ENCODE measurements at places on chromosomes 7 and 10.
A peak's percentile ranks its signal among the peaks of the same experiment; 100 is the strongest.

- no peak for DNase-seq
Measured at GRCh38 chr10:51956822-51957221, 257.4 kb upstream of the CSTF2T start.

DNA sequence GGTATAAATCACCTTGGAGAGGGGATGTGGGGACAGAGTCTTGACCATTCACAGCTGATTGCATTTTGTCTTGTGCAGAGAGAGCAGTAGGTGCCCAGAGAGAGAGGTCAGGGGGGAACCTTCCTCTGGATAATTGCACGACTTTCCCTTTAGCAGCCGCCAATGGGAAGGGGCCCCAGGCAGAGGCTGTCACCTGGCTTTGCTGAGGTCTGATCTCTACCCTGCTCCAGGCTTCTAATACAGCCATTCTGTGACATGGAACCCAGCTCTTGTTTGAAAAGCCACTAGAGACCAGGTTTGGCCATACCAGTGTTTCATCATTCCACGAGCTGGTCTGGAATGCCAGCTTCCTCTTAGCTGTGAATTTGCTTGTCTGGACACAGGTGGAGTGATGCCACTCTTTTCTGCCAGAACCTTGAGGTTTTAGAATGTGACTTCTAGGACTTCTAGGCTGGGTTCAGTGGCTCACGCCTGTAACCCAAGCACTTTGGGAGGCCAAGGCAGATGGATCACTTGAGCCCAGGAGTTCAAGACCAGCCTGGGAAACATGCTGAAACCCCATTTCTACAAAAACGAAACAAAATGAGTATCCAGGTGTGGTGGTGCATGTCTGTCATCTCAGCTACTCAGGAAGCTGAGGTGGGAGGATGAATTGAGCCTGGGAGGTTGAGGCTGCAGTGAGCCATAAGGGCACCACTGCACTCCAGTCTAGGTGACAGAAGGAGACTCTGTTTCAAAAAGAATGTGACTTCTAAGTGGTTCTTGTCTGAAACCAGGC lies 159.9 kb downstream of the CAMK1D start:
- no peak for DNase-seq

- no peak for DNase-seq
Measured at GRCh38 chr7:108143658-108144420, 13.7 kb upstream of the LAMB4 start.

- no peak for DNase-seq
Measured at GRCh38 chr7:149325248-149325647, 63.3 kb downstream of the ZNF783 start.

GRCh38 chr7:24975172-24975571 lies 4.8 kb downstream of the OSBPL3 start:
- no peak for DNase-seq

GRCh38 chr10:95864906-95865813 lies 42.6 kb upstream of the CC2D2B start:
- DNase-seq = no peak

GRCh38 chr10:77165445-77166208 lies 472.0 kb downstream of the KCNMA1 start:
- DNase-seq = peak; percentile 16

DNA sequence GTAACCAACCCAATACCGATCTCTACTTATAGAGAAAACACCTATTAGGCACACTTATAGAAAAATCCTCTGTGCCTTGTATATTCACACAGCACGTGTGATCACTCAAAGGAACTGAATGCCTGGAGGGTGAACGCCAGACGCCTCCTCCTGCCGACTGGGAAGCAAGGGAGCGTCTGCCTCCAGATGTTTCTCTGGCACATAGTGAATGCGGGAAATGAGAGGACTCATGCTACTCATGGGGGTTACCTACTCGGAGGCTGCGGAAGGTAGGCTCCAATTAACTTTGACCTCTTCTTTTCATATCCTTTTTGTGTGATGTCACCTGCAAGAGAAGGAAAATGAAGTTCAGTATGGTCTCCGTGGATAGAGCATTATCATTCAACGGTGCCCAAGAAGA lies 203.3 kb downstream of the DIP2C start:
- no peak for DNase-seq

DNA sequence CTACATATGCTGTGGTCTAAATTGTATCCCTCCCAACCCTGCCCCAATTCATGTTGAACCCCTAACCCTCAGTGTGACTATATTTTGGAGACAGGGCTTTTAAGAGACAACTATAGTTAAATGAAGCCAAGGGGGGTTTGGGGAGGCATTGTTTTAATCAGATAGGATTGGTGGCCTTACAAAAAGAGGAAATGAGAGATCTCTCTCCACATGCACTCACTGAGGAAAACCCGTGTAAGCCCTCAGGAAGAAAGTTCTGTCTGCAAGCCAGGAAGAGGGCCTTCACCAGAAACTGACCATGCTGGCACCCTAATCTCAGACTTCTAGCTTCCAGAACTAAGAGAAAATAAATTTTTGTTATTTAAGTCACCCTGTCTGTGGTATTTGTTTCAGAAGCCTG lies 276.7 kb downstream of the KIF20B start:
- DNase-seq = no peak

- no peak for DNase-seq
Measured at GRCh38 chr10:131210181-131210580, 101.3 kb downstream of the TCERG1L start.

DNA sequence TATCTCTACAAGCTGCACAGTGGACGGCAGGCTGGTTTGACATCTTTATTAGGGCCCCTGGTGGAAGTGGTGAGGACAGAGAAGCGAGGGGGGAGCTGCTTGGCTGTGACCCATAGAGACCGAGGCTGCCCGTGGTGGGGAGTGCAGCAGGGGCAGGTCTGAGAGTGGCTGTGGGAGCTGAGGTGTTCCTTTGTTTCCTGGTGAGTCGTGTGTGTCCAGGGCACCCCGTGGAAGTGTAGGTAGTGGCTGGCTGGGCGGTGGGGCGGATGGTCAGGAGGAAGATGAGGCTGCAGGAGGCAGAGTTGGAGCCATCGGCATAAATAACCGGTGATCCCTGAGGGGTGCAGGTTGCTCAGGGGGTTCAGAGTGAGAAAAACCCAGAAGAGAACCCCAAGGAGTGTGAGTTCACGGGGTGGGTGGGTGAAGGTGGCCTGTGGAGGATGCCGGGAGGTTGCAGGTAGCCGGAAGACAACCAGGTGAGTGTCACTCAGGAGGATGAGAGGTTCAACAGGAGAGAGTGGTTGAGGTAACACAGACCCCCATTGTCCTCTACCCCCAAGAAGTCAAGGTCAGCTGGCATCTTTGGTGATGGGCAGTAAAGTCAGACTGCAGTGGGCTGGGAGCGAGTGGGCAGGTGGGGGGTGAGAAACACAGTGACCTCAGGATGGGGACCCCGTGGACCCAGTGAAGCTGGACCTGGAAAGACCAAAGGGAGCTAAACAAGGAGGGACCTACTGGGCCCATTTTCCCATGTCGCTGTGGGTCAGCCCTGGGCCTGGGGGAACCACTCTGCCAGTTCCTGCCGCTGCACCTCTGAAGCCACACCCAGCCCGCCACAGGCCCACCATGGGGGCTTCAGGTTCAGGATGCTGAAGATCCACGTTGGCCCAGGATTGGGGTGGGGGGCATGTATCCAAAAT lies 7.8 kb downstream of the ATP6V0E2 start:
- no peak for DNase-seq

DNA sequence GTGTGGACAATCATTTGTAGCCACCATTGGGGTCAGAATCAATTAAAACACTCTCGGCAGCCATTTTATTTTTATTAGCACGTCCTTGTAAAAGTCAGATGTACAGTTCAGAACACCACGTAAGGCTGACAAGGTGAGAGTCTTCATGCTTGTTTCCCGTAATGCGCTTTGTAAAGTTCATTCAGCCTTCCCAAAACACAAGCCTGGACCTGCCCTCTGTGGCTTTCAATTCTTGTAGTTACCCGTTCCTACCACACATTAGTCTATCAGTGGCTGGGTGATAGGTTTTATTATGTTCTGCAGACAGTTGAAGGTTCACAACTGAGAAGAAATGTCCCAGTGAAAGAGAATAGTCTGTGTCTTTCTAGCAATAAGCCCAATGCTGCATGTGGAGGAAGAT lies 35.4 kb downstream of the GAD2 start:
- no peak for DNase-seq

- DNase-seq = no peak
Measured at GRCh38 chr7:111801277-111801676, 239.0 kb upstream of the IMMP2L start.

DNA sequence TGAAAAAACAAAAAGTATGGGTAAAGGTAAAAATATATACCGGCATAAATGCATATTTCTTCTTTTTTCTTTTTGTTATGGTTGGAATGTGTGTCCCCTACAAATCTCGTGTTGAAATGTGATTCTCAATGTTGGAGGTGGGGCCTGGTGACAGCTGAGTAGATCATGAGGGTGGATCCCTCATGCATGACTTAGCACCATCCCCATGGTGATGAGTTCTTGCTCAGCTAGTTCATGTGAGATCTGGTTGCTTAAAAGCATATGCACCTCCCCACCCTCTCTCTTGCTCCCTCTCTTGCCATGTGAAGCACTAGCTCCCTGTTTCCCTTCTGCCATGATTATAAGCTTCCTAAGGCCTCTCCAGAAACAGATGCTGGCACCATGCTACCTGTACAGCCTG lies 93.3 kb downstream of the HYCC1 start:
- no peak for DNase-seq

DNA sequence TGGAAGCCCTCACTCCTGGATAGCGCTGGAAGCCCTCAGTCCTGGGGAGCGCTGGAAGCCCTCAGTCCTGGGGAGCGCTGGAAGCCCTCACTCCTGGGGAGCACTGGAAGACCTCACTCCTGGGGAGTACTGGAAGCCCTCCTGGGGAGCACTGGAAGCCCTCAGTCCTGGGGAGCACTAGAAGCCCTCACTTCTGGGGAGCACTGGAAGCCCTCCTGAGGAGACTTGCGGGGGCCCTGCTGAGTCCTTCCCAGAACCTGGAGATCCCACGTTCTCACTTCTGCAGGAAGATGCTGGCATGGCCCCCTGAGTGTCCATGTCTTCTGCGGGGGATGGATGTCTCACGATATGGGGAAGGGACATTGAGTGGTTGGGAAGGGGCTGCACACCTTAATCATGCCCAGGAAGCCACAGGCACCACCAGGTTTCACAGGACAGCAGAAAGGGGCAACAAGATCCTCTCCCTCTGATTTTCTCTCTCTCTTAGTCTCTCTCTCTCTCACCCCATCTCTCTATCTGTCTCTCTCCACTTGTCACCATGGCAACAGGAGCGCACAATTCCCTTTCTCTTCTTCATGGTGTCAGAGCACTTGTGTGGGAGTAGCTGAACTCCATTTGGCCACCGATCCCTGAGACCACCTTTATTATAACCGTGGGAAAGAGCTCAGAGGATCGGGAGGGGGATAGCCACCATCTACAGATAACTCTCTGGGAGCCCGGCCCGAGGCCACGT lies 267.0 kb downstream of the TCERG1L start:
- no peak for DNase-seq

- no peak for DNase-seq
Measured at GRCh38 chr7:16811551-16811950, 6.8 kb upstream of the AGR2 start.

GRCh38 chr10:131802156-131802915 lies 98.5 kb upstream of the PPP2R2D start:
- DNase-seq = no peak

GRCh38 chr10:86283466-86284287 lies 82.9 kb downstream of the GRID1 start:
- no peak for DNase-seq

DNA sequence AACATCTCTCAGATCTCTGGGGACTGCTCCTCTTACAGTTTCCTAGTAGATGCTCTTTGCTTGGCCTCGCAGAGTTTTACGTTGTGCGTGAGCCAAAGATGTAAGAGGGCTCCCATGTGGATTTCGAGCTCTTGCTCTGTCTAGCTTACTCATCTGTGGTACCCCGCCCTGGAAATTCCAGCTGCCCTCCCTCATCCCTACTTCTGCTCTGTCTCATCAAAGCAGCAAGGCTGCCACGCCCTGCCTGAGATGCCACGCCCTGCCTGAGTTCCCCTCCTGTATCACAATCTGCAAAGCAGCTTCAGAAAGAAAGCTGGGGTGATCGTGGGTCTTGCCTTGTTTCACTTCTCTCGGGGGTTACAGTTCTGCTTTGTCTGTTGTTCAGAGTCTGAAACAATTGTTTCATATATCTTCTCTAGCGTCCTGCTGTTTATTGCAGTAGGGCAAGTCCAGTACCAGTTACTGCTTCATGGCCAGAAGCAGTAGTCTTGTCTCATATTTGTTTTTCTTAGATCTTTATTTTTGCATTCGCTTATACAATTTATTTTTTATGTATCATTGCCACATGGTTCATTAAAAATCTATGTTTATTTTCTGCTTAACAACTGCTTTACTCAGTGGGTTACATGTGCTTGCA lies 36.1 kb upstream of the CCNY start:
- DNase-seq = no peak

DNA sequence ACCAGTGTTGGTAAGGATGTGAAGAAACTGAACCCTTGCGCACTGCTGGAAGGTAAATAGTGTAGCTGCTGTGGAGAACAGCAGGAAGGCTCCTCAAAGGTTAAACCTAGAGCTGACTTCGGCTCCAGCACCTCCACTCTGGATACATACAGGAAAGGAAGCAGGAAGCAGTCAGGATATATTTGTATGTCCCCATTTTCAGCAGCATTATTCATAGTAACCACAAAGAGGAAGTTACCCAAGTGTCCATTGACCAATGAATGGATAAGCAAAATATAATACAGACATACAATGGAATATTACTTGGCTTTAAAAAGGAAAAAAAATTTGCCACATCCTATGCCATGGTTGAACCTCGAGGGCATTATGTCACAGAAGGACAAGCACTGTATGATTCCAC lies 15.0 kb downstream of the RET start:
- no peak for DNase-seq

- no peak for DNase-seq
Measured at GRCh38 chr10:35466661-35467060, 130.4 kb downstream of the CCNY start.

DNA sequence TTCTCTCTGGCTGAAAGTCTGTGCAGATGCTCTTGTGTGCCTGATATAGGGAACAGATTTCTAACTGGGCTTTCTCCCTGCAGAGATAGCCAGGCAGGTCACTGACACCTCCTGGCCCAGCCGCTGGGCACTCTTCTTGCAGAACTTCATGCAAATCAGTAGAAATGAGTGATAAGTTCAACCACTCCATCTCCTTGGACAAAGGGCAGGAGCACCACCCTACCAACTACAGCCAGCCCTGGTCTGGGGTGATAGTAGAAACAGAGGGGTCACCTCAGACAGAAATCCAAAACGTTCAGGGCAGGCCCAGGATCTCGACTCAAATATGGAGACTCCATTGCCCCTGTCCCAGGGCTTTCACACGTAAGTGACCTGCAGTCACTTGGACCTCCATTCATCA lies 917.8 kb upstream of the ZNF722 start:
- no peak for DNase-seq

DNA sequence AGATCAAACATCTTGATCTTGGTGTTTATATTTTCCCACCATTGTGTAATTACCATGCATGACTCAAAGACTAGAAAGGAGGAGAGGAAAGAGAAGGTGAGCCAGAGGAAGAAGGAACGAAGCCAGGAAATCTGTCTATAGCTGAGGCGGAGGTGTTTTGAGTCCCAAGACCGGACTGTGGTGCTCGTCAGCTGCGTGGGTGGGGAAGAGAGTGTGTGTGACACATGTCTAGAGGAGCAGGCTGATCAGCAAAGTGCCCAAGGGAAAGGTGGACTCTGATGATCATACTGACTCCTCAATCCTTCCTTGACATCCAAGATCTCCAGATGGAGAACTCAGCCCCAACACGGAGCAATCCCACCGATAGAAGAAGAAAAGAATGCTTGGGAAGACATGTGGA lies 189.5 kb upstream of the MINDY3 start:
- no peak for DNase-seq
